AG08395 (cell line): ENCODE measurements at places on chromosomes 11 and 22.

DNA sequence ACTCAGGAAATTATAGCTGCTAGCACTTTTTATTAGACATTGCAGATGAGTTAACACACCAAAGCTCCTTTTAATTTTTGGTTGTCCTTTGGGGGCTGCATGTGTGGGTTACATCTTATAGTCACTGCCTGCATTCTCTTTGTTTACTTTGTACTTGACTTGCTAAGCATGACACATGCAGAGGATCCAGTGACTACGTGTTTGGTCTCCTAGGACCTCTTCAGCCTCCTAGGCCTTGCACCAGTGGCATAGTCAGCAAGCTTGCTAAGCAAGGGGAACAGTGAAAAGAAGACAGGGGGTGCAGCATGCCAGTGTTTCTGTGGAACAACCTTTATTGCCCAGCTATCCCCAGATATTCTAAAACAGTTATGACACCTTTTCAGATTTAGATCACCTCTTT is 108.2 kb downstream of the PAX6 start:
- DNase-seq = peak; percentile 19

DNA sequence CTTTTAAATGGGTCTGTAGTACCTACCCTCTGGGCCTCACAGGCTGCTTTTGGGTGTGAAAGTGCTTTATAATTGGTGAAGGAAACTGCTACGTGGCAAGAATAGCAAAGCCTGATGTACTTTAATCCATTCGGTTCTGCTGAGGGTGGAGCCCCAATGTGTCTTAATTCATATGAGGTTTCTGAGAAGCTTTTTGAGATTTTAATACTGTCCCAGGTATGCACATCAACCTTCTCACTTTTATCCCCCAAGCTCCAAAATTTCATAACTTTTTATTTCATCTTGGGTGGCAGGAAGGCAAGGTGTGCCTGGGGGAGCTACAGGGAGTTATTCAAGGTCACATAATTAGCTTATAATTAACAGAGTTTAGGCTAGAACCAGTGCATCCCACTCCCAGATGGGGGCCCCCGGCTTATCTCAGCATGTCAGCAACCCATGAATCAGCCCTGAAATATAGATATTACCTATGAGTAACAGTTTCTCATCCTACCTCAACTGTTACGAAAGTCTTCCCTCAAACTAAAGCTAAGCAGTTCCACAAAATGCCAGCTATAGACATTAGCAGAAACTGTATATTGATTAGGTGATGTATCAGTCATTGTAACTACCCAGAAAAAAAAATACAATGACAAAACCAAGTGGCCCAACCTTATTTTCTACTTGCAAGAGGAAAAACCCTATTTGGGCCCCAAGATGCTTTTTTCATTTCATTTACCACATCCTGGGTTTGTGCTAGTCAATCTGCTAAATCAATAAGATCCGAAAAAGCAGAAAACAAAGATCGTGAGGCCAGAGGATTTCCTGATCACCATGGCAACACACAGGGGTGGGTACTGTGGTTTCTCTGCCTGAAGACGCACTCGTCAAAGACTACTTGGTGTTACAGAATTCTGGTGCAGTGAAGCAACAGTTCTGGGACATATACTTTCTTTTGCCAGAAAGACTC is 26.7 kb downstream of the CD44 start:
- peak; percentile 78 for DNase-seq

- peak; percentile 67 for DNase-seq
Measured at GRCh38 chr11:59141673-59142460, 789 bp upstream of the FAM111A start.

DNA sequence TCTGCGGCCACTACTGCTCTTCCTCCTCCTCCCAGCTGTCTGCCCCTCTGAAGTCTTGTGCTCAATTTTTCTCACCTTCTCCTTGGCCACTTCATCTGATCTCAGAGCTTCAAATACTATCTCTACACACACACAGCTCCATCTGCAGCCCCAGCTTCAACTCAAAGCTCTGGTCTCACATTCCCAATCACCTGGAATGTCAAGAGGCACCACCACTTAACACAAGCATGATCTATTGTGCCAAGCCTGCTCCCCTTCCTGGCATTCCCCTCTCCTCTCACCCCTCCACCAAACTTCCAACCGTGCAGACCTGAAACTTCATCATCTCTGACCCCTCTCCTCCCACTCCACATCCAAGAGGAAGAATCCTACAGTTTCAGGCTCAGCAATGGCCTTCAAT is 17.5 kb downstream of the NRXN2 start:
- no peak for DNase-seq

GRCh38 chr11:120867988-120868387 is 155.9 kb upstream of the TBCEL start:
- no peak for DNase-seq

GRCh38 chr11:100354736-100355135 is 332.4 kb upstream of the ARHGAP42 start:
- no peak for DNase-seq
